ENCODE measurements at places on chromosomes 12 and 14. TPM values are rescaled to one million over a fixed set of nuclear protein-coding genes. Genes with fewer than 3 reads are reported as not detected.

GRCh38 chr12:91515944-91516694 is 333.5 kb upstream of the DCN start:
- DNase-seq, result peak; percentile 41

GRCh38 chr12:103482365-103482764 is 13.4 kb downstream of the C12orf42 start:
- DNase-seq, result no peak

- DNase-seq, result no peak
These were observed 9.7 kb upstream of the RAN start for GRCh38 chr12:130862161-130862560.

DNA sequence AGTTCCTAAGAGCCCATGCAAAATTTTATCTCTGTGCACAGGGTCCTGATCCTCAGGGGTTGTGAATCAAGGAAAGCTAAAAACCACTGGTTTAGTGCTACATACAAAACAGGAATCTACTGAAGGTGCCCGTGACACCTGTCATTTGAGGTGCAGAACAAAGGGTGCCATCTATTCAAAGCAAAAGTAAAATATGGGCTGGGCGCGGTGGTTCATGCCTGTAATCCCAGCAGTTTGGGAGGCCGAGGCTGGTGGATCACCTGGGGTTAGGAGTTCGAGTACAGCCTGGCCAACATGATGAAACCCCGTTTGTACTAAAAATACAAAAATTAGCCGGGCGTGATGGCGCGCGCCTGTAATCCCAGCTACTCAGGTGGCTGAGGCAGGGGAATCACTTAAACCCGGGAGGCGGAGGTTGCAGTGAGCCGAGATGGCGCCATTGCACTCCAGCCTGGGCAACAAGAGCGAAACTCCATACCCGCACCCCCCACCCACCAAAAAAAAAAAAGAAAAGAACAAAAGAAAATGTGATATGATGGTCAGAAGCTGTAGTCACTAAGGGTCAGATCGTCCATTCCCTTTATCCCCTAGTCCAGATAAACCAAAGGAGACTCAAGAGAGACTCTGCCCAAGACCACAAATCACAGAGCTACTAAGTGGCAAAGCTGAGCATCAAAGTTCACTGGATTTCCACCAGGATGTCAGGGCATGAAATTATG is 3.4 kb downstream of the PPTC7 start:
- no peak for DNase-seq

DNA sequence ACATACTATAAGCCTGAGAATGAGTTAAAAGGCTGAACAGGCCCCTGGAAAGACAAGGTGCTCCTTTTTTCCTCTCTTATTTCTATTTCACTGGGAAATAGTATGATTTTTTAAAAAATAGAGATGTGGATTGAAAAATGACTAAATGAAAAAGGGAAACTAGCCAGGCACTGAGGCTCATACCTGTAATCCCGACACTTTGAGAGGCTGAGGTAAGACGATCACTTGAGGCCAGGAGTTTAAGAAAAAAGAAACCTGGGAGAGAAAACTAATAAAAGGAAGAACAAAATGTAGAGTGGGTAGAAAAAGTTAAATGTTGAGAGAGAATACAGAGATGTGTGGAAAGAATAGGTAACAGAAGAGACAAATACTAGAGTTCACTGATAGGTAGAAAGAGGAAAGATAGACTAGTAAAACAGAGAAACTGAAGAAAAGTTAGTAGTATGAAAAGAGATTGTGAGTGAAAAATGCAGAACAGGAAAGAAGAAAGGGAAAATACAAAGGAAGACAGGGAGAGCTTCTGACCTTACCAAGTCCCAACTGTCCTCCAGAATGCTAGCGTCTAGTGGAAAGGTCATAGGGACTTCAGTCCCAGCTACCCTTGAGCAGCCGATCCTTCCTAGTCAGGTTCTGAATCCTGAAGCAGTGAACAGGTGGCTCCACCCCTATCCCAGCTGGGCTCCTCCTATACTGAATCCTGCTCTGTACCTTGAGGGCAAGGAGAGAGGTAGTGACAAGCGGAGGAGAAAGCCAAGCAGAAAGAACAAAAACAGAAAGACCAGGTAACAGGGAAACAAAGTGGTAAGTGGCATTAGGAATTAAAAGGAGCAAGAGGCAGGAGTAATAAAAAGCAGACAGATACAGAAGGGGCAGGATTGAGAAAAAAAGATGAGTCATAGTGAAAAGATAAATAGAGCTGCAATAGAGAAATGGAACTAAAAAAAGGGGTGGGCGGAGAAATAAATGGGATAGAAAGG is 7.3 kb downstream of the TMEM116 start:
- peak; percentile 67 for DNase-seq

DNA sequence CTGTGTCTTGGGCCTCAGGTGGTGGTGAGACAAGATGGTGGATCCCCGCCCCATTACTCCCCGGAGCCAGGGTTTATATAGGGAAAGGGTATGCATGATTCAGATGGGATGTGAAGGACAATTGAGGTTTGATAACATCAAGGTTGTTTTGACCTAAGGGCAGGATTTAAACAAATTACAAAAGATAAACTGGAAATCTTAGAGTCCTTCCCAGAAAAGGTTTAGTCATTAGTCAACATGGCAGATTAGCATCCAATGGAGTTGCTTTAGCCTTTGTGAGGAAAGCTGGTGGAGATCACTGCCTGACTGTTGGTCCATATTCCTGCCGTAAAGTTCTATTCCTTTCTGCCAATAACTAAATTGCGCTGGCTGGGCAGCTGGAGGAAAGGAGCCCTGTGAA is 15.6 kb upstream of the FRMD6 start:
- DNase-seq, result no peak

DNA sequence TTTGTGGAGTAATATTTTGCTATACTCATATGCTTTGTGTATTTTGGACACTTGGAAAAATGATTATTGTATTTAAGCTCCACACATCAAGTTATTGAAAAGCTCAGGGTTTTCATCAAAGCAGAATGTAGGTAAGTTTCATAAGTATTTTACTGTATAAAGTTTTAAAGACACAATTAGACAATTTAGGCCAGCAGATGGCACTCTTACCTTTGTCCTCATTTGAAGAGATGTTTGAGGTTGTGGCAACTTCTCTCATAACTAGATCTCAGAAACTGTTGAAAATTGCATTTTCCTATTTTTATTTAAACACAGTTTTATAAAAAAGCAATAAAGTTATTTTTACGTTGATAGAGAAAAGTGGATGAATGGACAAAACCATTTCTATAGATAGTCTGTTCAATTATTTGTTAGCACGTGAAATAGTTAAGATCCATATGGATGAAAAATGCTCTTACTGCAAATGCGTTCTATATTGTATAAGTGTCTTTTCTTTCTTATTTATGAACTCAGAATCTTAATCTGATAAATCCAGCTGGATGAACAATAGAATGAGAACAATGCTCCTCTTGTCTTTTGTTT is 300.0 kb downstream of the AEBP2 start:
- no peak for DNase-seq

DNA sequence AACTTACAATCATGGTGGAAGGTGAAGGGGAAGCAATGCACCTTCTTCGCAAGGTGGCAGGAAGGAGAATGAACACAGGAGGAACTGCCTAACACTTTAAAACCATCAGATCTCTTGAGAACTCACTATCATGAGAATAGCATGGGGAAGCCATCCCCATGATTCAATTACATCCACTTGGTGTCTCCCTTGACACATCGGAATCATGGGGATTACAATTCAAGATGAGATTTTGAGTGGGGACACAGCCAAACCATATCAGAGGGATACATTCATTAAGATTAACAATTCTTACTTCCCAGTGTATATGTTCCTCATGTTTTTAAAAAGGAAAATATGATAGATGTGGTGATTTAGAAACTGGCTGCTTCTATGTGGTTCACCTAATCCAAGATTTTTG is 117.9 kb downstream of the PDE3A start:
- DNase-seq, result no peak

DNA sequence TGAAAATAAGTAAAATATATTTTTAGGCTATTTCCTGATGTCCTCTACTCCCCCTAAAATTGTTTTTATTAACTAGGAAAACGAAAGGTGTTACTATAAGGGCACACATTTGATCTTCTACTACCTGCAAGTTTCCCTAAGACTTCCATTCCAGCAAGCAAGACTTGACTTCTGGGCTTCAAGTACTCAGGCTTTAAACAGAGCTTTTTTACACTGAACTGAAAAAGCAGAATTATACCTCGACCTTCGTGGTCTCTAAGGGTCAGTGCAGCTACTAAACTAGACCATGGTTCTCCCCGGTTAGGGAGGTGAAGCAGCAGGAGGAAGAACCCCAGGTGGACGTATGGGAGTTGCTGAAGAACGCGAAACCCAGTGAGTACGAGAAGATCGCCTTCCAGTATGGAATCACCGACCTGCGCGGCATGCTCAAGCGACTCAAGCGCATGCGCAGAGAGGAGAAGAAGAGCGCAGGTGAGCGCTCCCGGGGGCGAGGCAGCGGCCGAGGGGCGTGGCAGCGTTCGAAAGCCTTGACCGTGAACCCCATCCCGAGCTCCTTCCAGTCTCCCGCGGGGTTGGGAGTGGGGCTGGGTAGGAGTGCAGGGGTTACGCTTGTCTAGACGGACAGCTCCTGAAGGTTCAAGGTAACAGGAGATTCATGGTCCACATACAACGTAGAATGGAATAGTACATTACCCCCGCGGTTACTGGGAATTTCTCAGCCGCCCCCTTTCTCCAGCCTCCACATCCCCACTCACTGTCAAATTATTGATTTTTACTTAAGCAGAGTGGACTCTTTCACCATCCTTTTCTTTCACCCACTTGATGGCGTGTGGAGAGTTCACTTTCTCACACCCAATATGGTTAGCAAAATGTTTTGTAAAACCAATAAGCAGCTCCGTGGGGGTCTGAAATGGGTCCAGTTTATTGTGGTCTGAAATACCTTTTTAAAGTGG is 47.6 kb downstream of the MYBPC1 start:
- peak; percentile 67 for DNase-seq

GRCh38 chr12:64039281-64039871 is 182.7 kb downstream of the KICS2 start:
- peak; percentile 83 for DNase-seq

DNA sequence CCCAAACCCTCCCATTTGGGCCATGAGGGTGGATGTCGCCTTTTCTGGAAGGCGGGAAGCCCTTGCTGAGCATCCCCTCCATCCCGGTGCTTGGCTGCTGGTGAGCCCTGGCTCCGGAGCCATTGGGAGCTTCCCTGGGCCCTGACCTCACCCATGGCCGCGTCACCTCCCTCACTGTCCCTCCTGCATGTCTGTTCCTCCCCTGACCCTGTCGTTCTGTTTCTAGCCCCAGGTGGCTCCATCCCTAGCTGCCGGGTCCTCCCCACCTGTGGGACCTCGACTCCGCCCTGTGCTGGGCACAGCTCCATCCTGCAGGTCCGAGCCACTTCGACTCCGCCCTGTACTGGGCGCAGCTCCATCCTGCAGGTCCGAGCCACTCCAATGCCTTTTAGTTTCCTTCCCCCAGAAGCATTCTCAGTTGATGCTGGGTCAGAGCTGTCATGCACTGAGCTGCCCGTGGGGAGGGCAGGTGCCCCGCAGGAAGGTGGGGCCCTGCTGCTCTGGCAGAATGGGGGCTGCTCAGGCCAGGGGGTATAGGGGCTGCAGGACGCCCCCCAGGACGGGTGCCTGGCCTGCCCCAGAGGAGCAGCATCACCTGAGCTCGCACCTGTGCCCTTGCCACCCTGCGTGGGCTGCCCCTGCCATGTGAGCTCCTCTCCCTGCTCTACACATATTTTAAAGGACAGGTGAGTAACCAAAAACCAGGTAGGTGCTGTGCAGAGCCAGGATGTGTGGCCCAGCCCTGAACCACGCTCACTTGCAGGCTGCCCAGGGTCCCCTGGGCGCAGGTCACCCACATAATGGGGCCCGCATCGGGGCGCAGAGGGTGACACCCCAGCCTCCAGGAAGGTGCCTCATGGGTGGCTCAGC is 19.0 kb downstream of the NOC4L start:
- no peak for DNase-seq

DNA sequence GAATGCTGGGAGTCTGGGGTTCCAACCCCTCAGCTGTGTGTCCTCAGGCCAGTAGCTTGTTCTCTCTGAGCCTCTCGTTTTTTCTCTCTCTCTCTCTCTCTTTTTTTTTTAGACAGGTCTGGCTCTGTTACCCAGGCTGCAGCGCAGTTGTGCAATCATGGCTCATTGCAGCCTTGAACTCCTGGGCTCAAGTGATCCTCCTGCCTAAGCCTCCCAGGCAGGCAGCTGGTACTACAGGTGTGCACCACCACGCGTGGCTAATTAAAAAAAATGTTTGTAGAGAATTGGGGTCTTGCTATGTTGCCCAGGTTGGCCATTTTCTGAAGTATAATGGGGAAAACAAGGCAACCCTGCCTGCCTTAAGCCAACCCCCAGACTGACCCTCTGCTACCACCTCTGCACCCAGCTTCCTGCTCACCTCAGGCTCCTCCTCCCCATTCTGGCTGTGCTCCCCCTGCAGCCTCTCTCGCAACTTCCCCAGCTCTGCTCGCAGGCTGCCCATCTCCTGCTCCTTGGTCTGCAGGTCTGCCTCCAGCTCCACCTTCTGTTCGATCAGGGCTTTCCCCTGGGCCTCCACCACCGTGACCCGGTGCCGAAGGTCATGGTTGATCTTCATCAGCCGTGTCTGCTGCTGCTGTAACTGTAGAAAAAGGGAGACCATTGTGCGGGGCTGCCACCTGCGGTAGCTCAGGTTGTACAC is 35.2 kb downstream of the RILPL1 start:
- DNase-seq, result no peak

- DNase-seq, result no peak
These were observed 510 bp upstream of the PSMD9 start for GRCh38 chr12:121888083-121888477.

DNA sequence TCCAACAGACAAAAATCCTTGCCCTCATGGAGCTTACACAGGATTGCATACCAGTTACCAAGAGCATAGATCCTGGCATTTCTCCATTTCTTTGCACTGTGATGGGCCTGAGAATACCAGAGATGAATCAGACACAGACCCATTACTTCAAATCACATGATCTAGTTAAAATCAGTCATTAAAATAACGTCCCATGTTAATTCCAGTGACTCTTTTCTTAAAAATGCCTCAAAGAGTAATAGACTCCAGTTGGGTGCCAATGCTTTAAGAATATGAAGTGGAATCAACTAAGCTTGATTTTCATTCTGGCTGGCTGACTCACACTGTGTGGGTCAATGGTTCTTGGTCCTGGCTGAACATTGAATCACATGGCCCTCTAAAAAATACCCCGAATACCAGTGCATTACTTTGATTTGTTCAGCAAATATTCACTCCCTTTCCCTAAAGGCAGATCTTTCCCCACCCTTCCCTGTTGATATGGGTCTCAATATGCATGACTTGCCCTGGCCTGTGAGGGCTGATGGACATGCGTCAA is 11.0 kb downstream of the ASB2 start:
- no peak for DNase-seq

GRCh38 chr12:48824112-48824511 is 5.8 kb downstream of the CACNB3 start:
- peak; percentile 85 for DNase-seq

DNA sequence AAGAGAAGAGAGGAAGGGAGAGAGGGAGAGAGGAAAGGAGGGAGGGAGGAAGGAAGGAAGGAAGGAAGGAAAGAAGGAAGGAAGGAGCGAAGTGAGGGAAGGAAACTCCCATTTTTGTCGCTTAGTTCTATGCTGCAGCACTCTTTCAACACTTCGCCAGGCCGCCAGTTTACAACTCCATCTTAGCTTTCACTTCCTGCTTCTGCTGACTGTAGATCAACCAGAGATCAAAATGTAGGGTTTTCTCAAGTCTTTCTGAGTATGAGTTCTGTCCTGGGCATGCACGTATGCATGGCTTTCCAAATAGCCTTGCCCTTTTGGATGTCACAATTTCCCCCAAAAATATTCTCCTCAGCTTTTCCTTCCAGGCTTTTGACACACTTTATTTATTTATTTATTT is 723.4 kb downstream of the TRHDE start:
- DNase-seq, result no peak

Gene PMEL
- 0.72 TPM for total RNA-seq

Gene PROX2
- total RNA-seq, result not detected

Gene PLEKHG7
- total RNA-seq, result 0.92 TPM

Gene C1QL4
- not detected for total RNA-seq

Gene CHGA
- total RNA-seq, result 2.3 TPM
